ENCODE measurements at places on chromosomes 16 and 17.

DNA sequence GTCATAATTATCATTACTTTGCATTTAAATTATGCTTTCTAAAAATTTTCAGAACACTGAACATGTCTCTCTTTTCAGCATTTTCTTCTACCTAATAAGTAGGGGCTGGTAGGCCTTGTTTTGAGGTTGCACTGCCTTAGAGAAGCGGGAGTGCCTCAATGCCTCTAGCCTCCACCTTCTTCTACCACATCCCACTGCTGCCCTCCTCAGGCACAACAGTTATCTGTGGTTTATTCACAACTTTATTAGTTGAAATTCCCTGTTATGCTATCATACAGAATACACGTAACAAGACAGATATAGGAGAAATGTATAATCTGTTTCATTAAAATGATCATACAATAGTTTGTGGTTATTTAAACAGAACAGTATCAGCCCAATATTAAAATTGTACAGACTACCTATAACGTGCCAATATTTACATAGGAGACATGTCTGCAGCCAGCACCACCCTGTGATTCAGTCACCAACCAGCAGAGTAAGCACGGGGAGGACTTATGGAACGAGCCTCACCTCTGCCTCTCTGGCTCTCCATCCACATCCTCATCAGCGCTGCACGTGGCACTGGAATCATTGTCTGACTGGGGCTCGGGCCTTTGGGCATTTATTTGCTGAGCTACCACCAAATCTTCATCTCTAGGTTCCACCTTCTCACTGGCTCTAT lies 101.2 kb downstream of the TTC19 start:
- DNase-seq = no peak

GRCh38 chr16:10206215-10206614 lies 24.0 kb upstream of the GRIN2A start:
- no peak for DNase-seq

- DNase-seq = no peak
Observed at GRCh38 chr17:48993305-48993704, 3.9 kb upstream of the IGF2BP1 start.

DNA sequence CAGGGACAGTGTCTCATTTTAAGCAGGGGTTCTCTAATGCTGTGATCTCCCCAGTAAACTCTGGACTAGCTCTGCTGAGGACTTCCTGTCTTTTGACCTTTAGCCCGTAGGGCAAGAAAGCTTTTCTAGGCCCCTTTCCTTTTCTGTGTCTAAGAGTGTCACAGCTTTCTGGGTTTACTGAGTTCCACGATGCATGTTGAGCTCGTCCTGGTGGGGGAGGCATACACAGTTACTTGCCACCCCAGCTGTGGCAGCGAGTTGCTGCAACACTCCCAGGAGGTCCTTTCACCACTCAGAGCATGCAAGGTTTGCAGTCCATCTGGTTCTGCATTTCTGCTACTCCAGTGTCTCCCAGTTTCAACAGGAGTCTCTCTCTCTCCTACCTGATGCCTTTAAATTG lies 23.7 kb downstream of the NOD2 start:
- DNase-seq = no peak

DNA sequence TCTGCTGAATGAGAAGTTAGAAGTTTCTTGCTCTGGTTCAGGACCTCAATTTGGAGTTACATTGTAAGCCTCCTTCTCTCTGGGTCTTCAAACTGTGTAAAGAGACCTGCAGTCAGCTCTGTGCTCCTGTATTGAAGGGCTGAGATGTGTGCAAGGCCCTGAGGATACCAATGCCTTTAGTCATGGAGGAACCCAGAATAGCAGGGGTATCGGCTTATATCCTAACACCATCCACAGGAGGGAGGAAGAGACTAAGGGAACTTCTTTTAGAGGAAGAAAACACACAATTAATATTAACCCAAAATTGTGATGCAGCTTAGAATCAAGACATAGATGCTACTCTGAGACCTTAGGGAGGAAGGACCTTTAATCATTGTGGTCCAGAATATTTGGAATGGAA lies 36.5 kb downstream of the GLP2R start:
- no peak for DNase-seq

GRCh38 chr16:27742333-27742732 lies 192.4 kb downstream of the KATNIP start:
- DNase-seq = no peak

- DNase-seq = no peak
Observed at GRCh38 chr16:83994703-83995102, 26.7 kb downstream of the NECAB2 start.

GRCh38 chr16:66386629-66387622 lies 20.4 kb downstream of the CDH5 start:
- no peak for DNase-seq

GRCh38 chr17:41294016-41294415 lies 8.6 kb downstream of the KRTAP29-1 start:
- DNase-seq = no peak

GRCh38 chr16:69894676-69895075 lies 56.5 kb upstream of the CLEC18A start:
- no peak for DNase-seq

GRCh38 chr16:83843657-83844056 lies 35.9 kb downstream of the HSBP1 start:
- DNase-seq = no peak

DNA sequence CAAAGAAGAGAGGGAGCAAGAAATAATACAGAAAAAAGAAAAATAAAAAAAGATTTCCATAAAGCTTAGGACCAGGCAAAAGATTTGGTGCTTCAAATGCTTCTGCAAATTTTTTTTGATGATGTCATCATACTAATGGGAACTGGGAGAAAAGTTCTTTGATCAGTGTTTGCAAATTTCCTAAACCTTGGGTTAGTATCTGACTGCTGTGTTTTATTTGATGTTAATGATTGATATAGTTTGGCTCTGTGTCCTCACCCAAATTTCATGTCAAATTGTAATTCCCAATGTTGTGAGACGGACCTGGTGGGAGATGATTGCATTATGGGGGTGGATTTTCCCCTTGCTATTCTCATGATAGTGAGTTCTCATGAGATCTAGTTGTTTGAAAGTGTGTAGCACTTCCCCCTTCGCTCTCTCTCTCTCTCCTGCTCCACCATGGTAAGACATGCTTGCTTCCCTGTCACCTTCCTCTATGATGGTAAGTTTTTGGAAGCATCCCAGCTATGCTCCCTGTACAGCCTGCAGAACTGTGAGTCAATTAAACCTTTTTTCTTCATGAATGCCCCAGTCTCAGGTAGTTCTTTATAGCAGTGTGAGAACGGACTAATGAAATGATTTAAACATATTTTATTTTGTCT lies 72.6 kb downstream of the TMEM100 start:
- no peak for DNase-seq

DNA sequence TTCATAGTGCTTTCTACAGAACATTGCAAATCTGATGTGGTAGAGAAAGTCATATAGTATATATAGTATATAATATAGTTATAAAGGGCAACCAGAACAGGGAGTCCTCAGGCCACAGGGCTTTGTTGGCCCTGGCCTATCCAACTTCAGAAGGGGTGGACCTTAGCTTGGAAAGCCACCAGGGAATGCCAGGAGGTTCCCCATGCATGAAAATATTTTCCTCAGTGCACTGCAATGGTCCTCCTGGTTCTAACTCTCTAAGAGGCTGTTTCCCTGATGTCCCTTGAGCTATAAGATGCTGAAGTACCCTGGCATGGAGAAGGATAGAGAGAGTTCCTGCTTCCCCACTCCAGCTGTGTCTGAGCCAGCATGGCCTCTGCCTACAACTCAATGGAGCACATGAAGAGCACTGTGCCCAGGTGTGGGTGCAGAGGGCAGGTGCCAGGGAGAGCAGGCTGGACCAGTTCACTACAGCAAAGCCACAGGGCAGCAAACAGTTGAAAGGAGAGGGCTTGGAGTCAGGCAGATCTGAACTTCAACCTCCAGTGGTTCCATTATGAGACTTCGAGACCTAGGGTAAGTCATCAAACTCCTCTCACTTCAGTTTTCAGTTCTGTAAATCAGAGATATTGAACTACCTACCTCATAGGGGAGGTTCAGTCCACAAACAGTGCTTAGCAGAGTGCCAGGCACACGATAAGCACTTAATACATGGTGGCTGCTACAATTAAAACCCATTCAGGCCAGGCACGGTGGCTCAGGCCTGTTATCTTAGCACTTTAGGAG lies 183.1 kb downstream of the SALL1 start:
- DNase-seq = no peak

GRCh38 chr16:17382949-17383863 lies 87.6 kb downstream of the XYLT1 start:
- no peak for DNase-seq

- DNase-seq = no peak
Observed at GRCh38 chr17:17495536-17496188, 533 bp downstream of the RASD1 start.

DNA sequence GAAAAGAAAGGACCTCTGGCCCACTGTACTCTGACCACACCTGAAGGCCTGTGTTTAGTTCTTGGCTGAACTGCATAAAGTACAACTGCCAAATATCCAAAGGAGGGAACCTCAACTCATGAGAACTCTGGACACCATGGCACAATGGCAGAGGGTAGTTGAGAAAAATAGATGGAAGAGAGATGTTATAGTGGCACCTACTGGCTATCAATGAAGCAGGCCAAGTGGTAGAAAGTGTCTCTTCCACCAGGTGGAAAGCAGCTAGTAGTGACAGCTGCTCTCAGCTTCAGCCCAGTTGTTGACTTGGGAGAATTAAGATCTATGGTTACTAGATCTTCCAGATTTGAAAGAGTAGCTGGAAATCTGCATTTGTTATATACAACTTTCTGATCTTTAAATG lies 3.2 kb downstream of the MED31 start:
- no peak for DNase-seq

GRCh38 chr16:58045096-58045495 lies 19.5 kb downstream of the MMP15 start:
- no peak for DNase-seq

DNA sequence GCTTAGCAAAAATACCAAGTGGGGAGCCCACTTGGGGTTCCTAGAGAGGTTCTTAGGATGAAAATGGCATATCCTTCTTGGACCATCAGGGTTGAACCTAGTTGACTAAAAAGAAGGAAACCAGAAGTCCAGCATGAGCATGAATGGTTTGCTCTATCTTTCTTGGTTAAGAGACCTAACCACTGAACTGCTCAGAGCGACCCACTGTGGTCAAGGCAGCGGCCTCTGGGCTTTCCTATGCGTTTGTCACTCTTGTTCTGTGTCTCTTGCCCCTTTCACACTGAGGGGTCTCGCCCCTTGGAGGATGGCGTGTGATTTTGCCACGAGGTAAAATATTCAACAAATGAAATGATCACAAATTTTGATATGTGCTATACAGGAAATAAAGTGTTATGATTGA lies 526 bp upstream of the BORCS6 start:
- peak; percentile 27 for DNase-seq

- DNase-seq = no peak
Observed at GRCh38 chr17:35731917-35732805, 722 bp downstream of the RASL10B start.

GRCh38 chr16:54931120-54932014 lies 702 bp downstream of the IRX5 start:
- DNase-seq = no peak

DNA sequence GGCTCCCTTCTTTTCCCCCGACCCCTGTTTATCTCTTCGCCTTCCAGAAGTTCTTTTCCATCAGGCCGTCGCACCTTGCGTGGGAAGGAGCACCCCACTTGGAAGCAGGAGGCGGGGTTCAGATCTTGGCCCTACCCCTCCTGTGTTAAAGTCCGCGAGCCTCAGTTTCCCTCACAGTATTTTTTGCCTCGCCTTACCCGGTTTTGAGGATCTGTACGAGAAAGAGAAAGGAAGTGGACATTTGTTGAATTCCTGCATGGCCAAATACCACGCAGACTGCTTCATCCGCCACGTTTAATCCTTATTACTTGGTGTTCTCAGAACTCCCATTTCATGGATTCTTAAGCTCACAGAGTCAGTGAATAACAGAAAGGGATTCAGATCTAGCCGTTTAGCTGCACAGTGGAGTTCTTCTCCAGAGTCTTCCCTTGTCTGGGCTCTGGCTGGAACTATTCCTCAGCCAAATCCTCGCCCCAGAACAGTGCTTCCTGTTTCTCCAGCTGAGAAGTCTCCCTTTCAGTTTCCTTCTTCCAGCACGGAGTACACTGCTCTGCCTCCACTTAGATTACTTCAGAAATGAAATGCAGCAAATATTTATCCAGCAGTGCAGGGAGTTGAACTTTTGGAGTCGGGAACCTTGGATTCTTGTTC lies 590 bp downstream of the TMEM219 start:
- DNase-seq = no peak

GRCh38 chr17:45964634-45965033 lies 34.4 kb upstream of the STH start:
- no peak for DNase-seq

GRCh38 chr16:75379911-75380847 lies 53.1 kb downstream of the CFDP1 start:
- DNase-seq = peak; percentile 5

DNA sequence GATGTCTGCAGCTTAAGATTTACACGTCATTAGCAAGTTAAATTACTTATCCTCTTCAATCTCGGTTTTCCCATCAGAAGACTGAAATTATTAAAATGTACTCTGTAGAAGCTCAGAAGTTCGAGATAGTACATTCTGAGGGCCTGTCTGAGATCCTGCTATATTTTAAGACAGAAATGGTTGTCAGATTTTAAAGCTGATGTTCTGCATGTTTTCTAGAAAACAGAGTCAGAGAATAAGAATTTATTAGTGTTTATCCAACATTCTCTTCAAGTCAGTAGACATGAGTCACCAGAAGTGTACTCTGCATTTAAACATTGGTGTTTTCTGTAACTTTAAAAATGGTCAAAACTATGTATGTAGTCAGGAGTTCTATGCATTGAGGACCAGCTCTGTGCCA lies 155.2 kb upstream of the MYOCD start:
- no peak for DNase-seq

DNA sequence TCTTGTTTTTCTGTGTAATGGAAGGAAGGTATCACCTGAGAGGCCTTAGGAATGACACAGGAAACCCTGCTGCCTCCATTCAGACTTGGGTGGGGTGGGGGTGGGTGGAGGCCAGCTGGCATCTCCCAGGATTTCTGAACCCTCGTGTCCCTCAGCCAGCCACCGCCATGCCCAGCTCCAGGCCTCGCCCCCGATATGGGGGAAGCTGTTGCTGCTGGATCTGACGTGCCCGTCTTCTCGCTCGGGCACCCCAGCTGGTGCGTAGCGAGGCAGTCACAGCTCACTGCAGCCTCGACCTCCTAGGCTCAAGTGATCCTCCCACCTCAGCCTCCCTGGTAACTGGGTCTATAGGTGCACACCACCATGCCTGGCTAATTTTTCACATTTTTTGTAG lies 220.0 kb upstream of the CHMP6 start:
- DNase-seq = no peak

GRCh38 chr17:41223821-41224220 lies 2.6 kb upstream of the KRTAP9-2 start:
- DNase-seq = no peak

- no peak for DNase-seq
Observed at GRCh38 chr17:13230350-13231264, 212.8 kb upstream of the ELAC2 start.

- DNase-seq = no peak
Observed at GRCh38 chr16:81633147-81633619, 145.9 kb upstream of the PLCG2 start.

DNA sequence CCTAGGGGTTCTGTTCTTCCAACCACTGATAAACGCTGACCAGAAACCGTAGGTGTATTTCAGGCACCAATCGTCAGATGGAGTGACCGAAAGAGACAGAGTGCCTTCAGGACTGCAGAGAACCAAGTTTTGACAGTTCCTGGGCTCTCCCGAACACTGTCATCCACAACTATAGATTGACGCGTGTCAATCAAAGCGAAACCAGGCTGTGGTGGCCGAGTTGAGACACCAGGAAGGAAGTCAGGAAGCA lies 11.9 kb upstream of the AURKB start:
- no peak for DNase-seq

GRCh38 chr16:84058664-84059063 lies 16.1 kb upstream of the SLC38A8 start:
- no peak for DNase-seq
